ENCODE measurements at places on chromosomes 2 and 18.

GRCh38 chr2:176854062-176854461, 358.5 kb upstream of the HNRNPA3 start:
- no peak for DNase-seq

DNA sequence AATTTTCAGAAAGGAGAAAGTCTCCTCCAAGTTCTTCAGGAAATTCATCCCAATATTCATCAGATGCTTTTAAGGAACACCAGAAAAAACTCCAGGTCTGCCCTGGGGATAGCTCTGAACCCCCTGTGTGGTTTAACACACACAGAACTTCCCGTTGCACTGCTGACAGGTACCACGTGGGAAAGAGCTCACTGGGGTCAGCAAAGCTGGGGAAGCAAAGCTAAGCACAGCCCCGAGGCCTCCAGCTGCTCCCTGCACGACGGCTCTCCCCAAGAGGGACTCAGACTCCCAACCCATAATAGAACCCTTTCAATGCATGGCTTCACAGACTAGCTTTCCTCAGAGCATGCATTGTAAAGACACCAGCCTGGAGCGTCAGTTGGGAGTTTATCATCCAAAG, 28.0 kb downstream of the ADI1 start:
- DNase-seq, result no peak

- peak; percentile 74 for DNase-seq
These were observed 3.4 kb downstream of the NAGK start for GRCh38 chr2:71071681-71072398.

GRCh38 chr2:128682266-128682665, 363.6 kb upstream of the HS6ST1 start:
- no peak for DNase-seq

DNA sequence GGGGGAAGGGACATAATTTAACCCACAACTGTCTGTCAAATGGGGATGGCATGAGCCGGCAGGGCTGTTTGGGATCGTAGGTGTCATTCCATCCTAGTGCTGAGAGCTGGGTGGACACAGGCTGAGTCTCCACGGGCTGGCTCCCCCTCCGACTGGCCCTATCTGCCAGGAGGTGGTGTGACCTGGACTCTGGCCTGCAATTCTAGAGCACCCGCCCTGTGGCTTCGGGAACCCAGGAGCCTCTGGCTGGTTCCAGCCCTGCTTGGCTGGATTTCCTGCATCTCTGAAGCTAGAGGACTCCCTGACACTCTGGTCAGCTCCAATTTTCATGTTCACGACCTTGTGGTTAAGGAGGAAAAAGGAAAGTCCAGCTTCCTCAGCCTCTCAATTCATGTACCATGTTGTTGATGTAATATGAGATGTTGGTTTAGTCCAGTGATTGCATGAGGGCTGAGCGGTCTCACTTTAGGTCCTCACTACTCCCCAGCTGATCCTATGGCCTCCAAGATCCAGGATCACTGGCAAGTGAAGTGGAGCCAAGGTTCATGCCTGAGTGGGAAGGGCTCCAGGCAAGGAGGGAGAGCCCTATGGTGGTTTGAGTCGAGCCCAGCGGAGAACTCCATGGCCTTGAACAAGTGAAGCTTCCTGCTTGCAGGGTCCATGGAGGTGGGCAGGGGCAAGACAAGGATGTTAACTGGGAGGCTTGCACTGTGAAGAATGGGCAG, 169.1 kb downstream of the NDUFA10 start:
- DNase-seq, result no peak

DNA sequence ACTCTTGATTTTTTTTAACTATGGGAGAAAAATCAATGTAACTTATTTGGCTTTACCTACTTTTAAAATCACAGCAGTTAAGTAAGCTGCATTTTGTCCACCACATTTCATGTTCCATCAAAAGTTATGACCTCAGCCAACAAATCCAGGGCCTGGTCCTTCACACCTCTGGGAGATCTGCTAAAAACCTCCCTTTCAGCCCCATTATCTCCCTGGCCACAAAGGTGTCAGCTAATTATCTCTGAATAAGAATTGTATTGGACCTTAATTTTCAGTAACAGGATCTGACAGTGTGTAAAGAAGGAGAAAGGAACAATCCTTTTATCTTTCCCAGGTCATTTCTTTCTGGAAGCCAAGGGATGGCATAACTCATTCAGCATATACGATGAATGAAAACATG, 359.3 kb downstream of the TMEM182 start:
- no peak for DNase-seq

- DNase-seq, result no peak
These were observed 8.7 kb upstream of the AAK1 start for GRCh38 chr2:69652206-69652605.

DNA sequence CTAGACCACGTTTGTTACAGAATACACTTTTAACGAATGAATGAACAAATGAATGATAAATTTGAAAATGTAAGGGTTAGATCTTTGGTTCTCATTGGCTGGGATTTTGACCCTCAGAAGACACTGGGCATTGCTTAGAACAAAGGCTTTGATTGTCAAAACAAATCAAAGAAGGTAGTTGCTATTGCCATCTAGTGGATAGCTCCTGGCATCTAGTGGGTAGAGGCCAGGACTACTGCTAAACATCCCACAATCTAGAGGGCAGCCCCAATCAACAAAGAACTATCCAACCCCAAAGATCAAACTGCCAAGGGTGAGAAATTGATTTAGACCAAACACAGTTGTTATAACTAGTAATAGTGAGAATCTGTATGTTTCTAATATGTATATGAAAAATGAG, 552.3 kb downstream of the KCNJ3 start:
- DNase-seq, result no peak

- no peak for DNase-seq
These were observed 1.4 kb downstream of the DOK6 start for GRCh38 chr18:69401972-69402532.

DNA sequence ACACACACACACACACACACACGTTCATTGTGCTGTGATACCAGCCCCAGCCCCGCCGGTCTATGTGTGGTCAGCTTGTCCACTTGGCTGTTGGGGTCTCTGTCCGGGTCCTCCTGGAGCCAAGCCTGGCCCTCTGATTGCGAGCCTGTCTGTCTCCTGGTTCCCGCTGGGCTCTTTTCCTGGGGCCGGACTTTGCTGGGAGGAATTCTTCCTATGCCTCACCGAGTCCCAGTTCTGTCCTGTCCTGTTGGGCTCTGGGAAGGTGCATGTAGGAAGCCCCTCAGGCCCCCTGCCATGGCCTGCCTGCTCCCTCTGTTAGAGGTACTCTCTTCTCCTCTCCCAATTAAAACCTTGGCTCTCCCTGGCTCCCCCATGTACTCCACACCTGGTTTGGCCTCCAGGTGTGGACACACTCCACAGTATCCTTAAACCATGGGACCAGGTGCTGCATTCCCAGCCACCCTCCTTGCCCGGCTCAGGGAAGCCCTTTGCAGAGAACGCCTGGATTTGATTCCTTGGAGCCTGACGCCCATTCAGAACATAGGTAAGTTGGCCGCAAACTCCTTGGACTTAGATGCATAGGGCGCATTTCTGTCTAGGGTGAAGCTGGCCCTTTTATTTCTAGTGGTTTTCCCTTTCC, 42.3 kb downstream of the CABLES1 start:
- no peak for DNase-seq

GRCh38 chr2:98545591-98545990, 62.7 kb downstream of the COA5 start:
- no peak for DNase-seq

- no peak for DNase-seq
These were observed 62.7 kb downstream of the CCDC148 start for GRCh38 chr2:158393886-158394285.

- DNase-seq, result no peak
These were observed 17.2 kb upstream of the KLHL29 start for GRCh38 chr2:23367760-23368159.

- peak; percentile 8 for DNase-seq
These were observed 41.2 kb downstream of the RALBP1 start for GRCh38 chr18:9516437-9517064.

DNA sequence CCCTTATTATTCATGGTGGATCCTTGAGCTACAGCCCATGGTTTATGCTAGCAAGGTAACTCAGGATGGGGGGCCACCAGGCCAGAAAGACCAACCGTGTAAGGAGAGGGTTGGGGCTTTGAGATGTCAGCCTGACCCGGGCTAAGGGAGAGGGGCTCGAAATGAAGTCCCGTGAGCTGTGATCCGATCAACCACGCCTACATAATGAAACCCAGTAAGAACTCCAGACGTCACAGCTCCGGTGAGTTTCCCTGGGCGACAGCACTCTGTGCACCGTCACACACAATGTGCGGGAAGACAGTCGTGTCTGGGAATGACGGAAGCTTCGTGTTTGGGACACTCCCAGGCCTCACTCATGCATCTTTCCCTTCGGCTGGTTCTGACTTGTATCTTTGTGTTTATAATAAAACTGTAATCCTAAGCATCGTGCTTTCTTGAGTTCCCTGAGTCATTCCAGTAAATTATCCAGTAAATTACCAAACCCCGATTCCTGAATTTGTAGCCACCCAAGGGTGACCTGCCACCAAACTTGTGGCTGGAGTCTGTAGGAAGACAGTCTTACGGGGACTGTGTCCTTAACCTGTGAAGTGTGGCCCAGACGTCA, 44.2 kb downstream of the CYP27C1 start:
- DNase-seq, result no peak

Measured in activated CD8-positive, alpha-beta T cell treated with anti-CD3 and anti-CD28 coated beads for 36 hours (primary cell).